ENCODE measurements at places on chromosomes 12 and 14.

DNA sequence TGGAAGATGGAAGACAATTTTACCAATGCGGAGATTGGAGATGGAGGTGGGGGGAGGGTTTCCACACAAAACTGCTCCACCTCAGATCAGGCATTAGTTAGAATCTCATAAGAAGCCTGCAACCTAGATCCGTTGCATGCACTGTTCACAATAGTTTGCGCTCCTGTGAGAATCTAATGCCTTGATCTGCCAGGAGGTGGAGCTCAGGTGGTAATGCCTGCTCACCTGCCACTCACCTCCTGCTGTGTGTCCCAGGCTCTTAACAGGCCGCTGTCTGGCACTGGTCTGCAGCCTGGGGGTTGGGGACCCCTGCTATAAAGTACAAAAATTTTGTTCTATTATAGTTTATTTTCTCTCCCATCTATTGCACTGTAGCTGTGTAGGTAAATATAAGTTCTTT lies 84.9 kb upstream of the FOXG1 start:
- no peak for DNase-seq

DNA sequence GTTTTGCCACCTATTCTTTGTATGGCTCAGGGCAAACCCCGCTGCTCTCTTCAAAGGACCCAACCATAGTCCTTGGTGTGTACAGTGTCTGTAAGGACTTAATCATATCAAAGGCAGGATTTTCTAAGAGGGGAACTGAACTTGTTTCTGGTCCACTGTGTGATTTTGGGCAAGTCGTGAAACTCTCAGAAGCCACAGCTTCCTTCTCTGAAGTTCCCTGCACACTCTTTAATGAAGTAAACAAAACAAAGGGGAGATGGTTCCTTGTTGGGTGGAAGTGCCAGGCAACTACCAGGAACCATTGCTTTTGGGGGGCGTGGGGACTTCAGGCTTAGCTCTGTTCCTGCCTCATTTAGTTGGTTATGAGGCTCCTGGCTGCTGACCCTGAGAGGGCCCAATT lies 152.4 kb downstream of the VRK1 start:
- no peak for DNase-seq

GRCh38 chr12:46253544-46254162 lies 15.2 kb downstream of the SLC38A1 start:
- no peak for DNase-seq

DNA sequence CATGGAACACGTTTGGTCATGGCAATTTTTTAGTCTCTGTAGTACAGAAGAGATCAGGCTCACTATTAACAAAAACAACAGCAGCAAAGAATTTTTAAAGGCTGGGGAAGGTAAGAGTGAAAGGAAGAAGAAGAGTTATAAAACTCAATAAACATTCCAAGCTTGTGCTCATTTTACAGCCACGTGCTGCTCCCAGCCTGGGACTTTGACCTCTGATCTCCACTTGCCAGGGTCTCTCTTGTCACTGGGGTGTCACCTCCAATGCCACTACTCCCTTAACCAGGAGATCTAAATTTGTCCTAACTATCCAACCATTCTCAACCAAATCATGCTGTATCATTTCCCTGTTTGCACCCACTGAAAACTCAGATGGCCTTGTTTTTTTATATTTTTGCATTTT lies 605.1 kb downstream of the VRK1 start:
- no peak for DNase-seq

DNA sequence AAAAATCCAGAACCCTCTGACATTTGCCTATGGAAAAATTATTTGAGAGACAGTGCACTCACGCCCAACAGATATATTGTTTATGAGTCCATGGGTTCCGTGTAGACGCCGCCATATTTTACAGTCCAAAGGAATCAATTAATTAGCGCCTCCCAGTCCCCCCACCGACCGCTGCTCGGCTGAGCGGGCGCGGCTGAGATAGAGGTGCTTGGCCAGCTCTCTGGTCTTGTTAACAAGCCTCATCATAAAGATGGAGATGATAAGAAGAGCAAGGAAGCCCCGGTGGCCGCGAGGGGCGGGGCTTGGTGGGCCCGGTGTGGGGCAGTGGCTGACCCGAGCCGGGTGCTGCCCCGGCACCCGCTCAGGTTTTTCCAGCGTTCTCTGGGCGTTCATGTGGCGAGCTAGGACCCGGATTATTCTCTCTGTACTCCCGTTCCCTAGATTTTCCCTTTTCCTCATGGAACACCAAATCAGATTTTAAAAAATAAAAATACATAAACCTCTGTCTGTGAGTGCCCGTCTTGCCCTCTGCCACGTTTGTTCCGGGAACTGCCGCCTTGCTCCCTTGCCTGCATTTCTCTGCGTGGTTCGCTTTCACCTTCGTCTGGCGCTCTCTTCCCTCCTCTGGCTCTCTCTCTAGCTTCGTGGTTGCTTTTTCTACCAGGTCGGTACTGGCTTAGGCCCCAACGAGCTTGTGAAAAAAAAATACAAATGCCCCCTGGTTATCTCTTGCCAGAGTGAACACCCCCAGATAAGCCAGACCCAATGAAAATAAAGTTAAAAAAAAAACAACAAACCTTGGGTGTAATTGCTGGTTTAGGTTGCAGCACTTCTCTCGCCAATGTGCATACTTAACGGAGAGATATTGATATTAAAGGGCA lies 9.0 kb downstream of the HOXC12 start:
- DNase-seq, result no peak

GRCh38 chr12:118271770-118272417 lies 100.8 kb downstream of the TAOK3 start:
- DNase-seq, result no peak

- DNase-seq, result no peak
Observed at GRCh38 chr12:101018540-101018939, 191.5 kb downstream of the SLC5A8 start.

DNA sequence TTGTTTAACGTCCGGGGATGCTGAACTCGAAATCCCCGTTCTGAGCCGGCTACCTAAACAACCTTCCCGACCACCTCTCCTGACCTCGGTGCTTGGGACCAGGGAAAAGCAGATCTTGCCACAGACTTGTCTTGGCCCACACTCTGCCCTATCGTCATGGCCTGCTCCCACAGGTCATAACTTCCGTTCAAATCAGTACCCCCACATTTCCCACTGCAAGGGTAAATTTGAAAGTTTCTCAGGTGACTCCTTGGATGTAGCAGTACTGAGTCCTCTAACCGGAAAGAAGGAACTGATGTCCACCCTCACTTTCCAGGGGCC lies 612 bp upstream of the RBM23 start:
- no peak for DNase-seq

DNA sequence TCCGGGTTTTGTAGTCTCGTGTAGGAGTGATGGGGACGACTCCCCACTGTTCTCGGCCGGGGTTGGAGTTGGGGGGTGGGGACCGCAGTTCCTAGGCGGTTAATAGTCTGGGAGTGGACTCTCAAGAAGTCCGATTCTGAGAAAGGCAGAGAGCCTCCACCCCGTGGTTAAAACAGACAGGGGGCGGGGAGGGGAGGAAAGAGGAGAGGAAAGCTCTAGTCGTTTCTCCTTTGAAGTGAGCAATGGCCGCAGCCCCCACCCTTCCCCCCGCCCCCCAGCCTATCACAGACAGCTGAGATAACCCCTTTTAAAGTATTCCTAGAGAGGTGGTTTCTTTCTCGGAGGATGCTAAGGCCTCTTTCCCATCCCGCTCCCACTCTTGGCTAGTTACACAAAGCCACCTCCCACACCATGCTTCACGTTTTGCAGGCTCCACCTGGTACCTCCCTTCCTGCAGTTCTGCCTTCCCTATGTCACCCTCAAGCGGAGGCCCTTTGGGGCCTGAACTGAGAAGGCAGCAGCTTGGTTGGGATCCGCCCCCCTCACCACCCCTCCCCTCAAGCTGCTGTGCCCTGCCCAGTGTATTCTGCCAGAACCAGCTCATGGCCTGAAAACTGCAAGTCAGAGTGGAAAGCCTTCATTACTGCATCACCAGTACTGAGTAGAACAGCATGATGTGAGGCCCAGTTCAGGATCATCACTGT lies 853 bp downstream of the USP5 start:
- peak; percentile 71 for DNase-seq

- no peak for DNase-seq
Observed at GRCh38 chr12:11836282-11837151, 187.0 kb downstream of the ETV6 start.

DNA sequence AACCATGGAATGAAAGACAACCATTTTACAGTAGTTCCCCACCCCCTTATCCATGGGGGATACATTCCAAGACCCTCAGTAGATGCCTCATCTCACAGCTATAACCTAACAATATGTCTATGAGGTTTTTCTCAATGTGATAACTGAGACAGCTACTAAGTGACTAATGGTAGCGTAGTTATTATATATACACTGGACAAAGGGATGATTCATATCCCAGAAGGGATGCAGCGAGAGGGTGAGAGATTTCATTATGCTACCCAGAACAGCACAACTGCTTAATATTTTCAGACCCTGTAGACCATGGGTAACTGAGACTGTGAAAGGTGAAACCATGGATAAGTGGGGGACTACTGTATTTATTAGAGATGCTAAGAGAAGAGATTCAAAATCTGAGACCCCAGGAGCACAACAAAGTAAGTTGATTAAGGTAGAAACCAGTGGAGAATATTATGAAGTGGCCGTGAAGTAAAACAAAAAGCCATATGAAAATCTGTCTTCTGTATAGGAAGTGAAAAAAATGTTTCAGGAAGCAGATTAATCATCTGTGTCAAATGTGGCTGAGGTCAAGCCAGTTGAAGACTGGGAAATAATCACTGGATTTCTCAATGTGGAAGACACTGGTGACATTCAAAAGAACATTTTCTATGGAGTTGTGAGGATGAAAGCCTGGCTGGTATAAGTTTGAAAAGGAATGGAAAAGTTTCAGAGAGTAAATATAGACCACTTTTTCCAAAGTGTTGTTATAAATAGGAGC lies 77.2 kb downstream of the RPL10L start:
- no peak for DNase-seq

GRCh38 chr14:58639842-58640484 lies 2.2 kb downstream of the DACT1 start:
- peak; percentile 91 for DNase-seq

- DNase-seq, result no peak
Observed at GRCh38 chr12:50542448-50542847, 37.7 kb downstream of the DIP2B start.

DNA sequence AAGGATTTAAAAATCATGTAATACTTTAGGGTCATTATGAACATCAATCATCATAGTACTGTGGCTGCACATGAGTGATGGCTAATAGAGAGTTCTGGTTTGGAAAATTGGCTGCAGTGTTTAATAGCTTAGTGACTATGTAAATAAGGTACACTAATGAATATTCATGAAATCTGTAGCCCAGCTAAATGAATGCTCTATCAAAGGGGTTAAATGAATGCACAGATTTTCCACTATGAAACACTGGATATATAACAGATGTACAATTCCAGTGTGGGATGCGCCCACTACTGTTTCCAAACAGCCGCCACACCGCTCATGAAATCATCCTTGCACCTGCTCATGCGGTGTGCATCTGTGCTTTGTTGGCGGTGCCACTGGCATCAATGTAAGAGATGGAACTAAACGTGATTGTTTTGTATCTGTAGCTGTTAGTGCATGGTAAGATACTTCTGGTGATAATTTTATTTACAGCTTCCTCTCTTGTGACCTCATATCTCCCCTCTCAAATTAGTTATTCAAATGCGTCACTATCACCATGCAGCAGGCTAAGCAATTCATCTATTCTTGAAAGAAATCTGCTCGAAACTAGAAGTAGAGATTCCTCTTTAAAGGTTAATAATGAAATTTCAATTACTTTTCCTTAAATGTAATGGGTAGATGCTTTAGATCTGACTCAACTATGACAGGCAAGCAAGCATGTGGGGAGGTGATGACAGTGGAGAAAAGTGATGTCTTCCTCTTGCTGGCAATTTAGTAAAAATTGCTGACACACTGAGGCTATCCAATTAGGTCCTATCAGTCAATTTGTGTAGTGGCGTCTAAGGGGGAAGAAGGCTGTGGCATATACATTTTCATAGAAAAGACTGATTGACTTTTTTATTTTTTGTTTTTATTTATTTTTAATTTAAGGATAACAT lies 433.6 kb downstream of the AEBP2 start:
- DNase-seq, result peak; percentile 56

DNA sequence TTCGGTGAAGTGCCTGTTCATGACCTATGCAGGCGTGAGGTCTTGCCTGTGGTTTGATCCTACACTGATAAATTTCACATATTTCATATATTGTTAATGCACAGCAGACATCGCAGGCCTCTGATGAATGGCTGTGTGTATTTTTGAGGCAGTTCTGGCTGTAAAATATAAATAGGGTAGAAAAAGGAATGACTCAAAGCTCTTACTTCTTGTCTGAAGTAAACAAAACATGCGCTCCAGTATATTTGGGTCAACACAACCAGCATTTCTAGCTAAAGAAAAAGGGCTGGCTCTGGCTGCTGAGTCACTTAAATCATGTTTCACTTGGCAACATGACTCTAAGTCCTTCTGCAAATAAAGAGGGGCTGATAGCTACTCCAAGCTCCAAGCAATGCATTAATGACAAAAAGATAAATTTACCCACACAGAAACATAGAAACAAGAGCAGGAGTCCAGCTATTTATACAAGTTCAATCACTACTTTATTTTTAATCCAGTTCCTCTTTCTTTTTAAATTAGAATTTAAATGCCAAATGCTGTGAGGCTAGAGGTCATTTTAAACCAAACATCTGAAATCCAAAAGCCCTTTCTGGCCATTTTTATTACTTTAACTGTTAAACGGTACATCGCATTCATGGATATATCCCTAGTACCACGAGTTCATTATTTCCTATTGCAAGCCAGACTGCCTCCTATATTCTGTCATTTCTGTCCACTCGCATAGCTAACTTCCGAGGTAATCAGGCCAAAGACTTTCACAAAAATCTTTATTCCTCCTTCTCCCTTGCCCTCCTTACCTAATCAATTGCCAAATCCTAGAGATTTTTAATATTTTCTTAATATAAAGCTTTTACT lies 54.3 kb upstream of the TMCC3 start:
- no peak for DNase-seq

DNA sequence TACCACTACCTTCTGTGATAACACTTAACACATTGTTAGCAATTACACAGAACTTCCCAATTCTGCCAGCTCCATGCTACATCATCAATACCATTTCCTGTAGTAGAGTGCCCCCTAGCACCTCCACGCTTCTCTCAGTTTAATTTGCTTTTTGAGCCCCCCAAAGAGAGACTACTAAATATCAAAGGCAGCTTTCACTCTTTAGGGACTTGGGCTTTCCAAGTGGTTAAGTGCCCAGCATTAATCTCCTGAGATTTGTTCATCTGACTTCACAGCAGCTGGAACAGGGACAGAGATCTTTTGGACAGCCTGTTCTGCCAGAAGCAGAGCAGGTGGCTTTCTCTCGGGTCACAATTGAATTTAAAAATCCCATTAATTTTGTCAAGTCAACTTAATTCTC lies 954.9 kb downstream of the DIO2 start:
- peak; percentile 15 for DNase-seq

DNA sequence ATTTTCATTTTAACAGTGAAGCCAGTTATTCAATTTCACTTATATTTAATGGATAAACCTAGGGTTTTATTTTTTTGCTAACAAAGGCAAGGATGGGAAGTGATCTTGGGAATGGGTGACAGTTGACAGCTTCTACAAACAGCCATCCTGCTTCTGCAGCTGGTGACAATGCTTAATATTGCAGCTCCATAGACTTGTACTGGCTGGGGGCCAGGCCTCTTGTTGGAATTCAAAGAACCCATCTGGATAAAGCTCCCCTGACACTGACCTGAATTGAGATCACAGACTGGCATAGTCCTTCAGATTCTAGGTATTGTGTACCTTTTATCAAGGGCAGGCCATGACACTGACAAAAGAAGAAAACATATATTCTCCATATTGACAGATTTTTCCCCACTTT lies 664.6 kb upstream of the FOXG1 start:
- DNase-seq, result peak; percentile 88

Data from brain (organoid and tissue), 16 donors.